Activated CD4-positive, alpha-beta T cell treated with anti-CD3 and anti-CD28 coated beads for 36 hours (primary cell): ENCODE measurements at places on chromosomes 5 and 9.

GRCh38 chr9:93435386-93435785 is 16.1 kb upstream of the FAM120A start:
- H3K4me3 ChIP-seq = no peak overlapping the region
- no peaks in the 10 kb centered on the region for H3K4me1 ChIP-seq
- H3K27ac ChIP-seq = no peak overlapping the region
- no peaks in the 10 kb centered on the region for H3K27me3 ChIP-seq
- H3K36me3 ChIP-seq = peaks cover 8% of the 10 kb centered on the region

DNA sequence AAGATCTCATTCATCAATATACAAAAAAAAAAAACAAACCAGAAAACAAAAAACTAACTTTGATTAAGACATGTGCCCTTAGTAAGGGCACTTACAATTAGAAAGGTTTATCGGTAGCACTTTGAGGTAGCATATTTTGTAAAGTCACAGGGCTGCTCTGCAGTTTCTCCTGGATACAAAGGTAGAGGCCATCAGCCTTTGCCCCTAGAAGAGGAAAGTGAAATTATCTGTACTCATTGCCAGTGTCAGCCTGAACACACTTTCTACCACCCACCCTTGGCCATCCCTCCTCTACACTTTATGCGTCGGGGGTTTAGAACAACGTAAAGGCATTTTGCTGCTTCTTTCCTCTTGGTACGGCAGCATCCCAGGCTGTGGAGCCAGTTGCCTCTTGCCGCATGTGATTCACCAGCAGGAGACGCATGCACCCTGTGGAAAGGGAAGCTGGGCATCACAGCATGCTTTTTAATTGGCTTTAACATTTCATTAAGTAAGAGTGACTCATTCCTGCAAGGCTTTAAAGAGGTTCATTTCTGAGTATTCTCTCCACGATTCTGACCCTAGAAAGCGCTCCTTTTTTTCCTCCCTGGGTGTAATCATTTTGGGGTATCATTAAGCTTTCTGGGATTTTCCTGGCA is 84.6 kb downstream of the CEMIP2 start:
- no peaks in the 10 kb centered on the region for H3K27me3 ChIP-seq
- no peak overlapping the region for H3K4me3 ChIP-seq
- peak overlapping the region; percentile 3 for H3K27ac ChIP-seq
- DNase-seq = no peak

DNA sequence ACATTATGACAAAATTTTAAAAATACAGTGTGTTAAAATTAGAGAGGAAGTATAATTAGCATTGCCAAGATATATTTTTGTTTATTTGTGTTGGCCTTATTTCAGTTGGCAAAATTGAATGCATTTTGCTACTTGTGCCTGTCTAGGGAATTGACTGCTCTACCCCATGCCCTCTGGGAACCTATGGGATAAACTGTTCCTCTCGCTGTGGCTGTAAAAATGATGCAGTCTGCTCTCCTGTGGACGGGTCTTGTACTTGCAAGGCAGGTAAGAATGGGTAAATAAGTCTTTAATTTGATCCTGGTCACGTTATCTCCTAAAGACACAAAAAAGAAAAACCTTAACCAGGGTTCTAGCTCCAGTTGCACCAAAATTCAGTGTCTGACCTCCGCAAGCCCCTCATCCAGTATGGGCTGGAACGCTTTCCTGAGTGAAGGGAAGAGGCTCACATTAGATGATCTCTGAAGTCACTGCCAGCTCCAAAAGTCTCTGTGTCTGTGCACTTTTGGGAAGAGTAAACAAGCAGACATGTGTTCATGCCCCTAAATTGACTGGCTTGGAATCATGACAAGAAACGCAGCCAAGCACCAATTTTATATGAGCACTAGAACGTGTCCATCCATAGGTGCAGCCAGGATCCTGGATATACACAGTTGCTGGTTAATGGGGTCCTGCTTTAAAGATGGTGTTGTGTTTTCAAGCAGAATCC is 98.3 kb upstream of the PRRC1 start:
- H3K27ac ChIP-seq = no peak overlapping the region
- no peaks in the 10 kb centered on the region for H3K27me3 ChIP-seq
- no peak overlapping the region for H3K4me3 ChIP-seq
- peaks cover 1% of the 10 kb centered on the region for H3K4me1 ChIP-seq
- no peak for DNase-seq

DNA sequence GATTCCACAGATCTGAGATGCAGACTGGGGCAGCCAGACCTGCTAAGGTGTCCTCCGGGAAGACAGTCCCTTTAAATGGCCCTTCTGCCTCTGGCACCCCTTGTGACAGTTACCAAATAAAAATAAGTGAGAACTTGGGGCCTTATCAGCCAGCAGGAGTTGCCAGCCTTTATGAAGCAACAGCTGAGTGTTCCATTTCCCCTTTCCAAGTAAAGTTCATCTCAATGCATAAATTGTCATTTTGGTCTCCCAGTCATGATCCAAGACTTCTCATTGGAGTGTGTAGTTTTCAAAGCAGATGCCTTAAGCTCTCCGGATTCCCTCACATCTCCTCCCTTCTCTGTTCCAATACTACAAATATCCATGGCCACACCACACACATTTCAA is 4.1 kb downstream of the PTCH1 start:
- H3K27ac ChIP-seq = peak overlapping the region; percentile 38
- no peak for DNase-seq
- H3K36me3 ChIP-seq = peaks cover 12% of the 10 kb centered on the region
- peaks cover 42% of the 10 kb centered on the region for H3K4me1 ChIP-seq

DNA sequence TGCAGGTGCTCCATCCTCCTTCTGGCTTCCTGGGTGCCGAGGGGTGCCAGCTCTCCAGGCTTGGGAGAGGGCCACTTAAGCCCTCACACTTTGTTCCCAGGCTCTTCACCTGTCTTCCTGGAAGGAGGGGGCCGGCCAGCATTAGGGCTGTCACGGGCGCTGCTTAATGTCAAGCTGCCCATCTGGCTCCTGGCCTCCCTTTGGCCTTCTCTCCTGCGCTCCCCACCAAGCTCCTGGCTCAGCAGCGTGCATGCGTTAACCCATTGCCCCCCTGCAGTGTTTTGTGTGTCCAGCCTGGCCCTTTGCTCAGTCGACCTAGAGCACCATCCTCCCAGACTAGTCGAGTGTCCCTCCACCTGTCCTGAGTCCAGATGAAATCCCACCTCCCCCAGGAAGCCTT is 21.3 kb downstream of the NTNG2 start:
- no peak overlapping the region for H3K27ac ChIP-seq
- DNase-seq = no peak
- H3K4me3 ChIP-seq = no peak overlapping the region
- peaks cover 5% of the 10 kb centered on the region for H3K27me3 ChIP-seq
- H3K36me3 ChIP-seq = no peaks in the 10 kb centered on the region

DNA sequence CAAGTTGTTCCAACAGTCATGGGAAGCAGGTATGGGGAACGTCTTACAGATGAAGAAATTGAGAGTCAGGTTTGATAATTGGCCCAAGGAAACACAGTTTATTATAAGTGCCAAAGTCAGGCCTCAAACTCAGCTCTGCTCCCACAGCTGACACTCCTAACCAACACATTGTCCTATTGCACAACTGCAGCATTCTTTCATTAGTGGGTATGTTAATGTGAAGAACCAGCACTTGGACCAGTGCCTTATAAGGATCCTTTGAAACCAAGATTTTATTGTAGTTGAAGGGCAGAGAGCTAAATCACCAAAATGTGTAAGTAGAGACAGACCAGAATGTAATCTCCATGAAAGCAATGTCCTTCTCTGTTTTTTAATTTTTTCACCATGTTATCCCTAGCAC is 56.1 kb downstream of the GRIA1 start:
- H3K36me3 ChIP-seq = no peaks in the 10 kb centered on the region
- H3K4me1 ChIP-seq = no peaks in the 10 kb centered on the region
- no peak overlapping the region for H3K4me3 ChIP-seq
- peaks cover 2% of the 10 kb centered on the region for H3K27me3 ChIP-seq
- no peak overlapping the region for H3K27ac ChIP-seq

DNA sequence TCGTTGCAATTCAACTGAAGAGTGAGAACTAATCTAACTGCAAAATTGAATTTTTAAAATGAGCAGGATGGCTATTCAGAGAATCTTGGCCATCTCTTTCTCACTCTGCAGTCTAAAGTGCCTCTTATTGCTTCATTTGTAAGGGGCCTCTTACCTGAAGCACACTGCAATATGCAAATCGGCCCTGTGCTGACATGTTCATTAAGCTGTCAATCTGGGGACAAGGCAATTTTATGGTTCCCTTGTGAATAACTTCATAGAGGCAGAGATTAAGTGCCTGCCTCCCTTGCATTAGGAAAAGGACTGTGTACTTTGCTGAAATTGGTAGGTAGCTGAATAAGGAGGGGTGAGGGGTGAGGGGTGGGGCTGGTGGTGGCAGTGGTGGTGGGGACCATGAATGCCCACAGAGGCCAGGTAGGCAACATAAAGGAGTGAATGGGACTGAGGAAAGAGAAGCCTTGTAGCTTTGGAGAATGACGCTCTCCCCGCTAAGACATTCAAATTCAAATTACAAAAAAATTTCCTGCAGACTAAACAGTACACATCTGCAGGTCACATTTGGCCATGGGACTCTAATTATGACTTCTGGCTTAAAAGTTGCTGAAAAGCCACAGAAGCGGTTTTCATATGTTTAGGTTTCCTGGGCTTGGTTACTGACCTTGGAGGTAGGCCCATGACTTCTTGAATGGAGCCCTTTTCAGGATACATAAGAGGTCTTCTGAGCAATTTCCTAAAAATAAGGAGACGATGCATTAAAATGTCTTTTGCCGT is 25.0 kb downstream of the TNFSF8 start:
- H3K27ac ChIP-seq = no peak overlapping the region
- DNase-seq = no peak
- H3K36me3 ChIP-seq = peaks cover 80% of the 10 kb centered on the region
- H3K4me1 ChIP-seq = peaks cover 46% of the 10 kb centered on the region
- no peak overlapping the region for H3K4me3 ChIP-seq

DNA sequence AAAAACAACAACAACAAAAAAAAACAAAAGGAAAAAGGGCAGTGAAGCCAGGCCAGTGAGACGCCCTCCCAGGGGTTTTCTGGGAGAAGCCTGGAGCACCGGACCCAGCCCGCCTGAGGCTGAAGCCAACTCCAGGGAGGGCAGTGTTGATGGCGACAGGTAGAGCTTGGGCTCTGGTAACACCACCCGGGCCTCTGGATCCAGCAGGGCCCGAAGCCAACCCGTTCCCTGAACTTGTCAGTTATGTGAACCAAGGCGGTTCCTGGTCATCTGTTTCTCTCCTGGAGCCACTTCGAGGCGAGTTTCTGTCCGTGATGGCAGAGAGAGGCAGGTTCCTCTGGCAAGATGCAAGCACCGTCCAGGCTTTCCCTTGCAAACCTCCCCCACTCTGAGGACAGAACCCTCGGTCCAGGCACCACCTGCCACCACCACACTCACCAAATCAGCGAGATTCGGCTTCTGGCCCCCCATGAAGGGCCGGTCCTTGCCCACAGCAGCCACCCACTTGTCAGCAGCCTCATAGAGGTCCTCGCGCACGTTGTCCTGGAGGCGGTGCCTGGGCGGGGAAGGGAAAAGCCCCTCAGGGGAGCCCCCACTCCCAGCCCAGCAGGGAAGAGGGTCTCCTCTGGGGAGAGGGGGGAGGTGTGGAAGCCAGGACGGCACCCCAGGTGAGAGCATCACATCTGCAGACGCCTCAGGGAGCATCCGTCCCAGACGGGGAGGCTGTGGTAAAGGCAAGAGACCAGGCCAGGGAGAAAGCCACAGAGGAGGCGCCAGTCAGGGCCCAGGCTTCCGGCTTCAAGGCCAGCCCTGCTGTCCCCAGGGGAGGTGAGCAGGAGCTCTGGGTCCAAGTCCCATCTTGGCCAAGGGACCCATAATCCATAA is 5.4 kb downstream of the PTGES2 start:
- no peaks in the 10 kb centered on the region for H3K27me3 ChIP-seq
- H3K27ac ChIP-seq = no peak overlapping the region
- H3K4me1 ChIP-seq = peaks cover 24% of the 10 kb centered on the region
- peaks cover 15% of the 10 kb centered on the region for H3K36me3 ChIP-seq
- DNase-seq = no peak

- no peaks in the 10 kb centered on the region for H3K4me1 ChIP-seq
- no peak for DNase-seq
- H3K27ac ChIP-seq = no peak overlapping the region
- H3K27me3 ChIP-seq = no peaks in the 10 kb centered on the region
- no peaks in the 10 kb centered on the region for H3K36me3 ChIP-seq
Measured at GRCh38 chr5:21831145-21831787, 1021.9 kb downstream of the CDH12 start.

DNA sequence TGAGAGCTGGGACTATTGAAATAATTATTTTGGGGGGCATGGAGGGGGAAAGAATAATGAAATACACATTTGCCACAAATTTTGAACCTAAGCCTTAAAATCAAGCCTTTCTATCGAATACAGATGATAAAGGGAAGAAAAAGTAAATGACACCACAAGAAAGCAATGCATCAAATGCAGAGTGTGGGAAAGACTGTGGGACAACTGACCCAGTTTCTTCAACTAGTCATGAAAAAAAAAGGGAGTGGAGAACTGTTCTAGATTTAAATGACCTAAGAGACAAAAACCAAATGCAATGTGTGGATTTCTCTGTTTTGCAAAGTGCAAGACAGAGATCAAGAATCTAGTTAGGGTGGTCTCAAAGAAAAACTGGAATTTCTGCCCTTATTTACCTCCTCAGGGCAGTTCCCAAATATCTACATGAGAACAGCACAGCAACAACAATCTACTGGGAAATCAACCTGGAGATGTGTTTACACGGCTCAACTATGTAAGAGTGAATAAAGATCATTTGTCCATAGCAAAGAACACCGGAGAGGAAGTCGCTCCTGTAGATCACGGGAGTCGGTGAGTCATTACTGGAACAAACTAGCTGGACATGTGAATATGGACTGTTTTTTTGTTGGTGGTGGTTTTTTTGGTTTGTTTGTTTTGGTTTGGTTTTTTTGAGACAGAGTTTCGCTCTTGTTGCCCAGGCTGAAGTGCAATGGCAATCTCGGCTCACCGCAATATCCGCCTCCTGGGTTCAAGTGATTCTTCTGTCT is 145.9 kb downstream of the DROSHA start:
- no peak overlapping the region for H3K4me3 ChIP-seq
- H3K27ac ChIP-seq = no peak overlapping the region
- H3K36me3 ChIP-seq = no peaks in the 10 kb centered on the region
- DNase-seq = no peak

DNA sequence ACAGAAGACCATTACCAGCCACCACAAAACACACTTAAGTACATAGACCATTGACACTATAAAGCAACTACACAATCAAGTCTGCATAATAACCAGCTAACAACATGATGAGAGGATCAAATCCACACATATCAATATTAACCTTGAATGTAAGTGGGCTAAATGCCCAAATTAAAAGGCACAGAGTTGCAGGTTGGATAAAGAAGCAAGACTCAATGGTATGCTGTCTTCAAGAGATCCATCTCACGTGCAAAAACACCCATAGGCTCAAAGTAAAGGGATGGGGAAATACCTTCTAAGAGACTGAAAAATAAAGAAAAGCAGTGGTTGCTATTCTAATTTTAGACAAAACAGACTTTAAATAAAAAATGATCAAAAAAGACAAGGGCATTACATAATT is 113.6 kb upstream of the CD180 start:
- DNase-seq = no peak
- H3K27ac ChIP-seq = no peak overlapping the region
- no peak overlapping the region for H3K4me3 ChIP-seq
- H3K27me3 ChIP-seq = no peaks in the 10 kb centered on the region
- peaks cover 26% of the 10 kb centered on the region for H3K4me1 ChIP-seq
- no peaks in the 10 kb centered on the region for H3K36me3 ChIP-seq
